ENCODE measurements at places on chromosomes 11 and 22.
A peak's percentile ranks its signal among the peaks of the same experiment; 100 is the strongest.

DNA sequence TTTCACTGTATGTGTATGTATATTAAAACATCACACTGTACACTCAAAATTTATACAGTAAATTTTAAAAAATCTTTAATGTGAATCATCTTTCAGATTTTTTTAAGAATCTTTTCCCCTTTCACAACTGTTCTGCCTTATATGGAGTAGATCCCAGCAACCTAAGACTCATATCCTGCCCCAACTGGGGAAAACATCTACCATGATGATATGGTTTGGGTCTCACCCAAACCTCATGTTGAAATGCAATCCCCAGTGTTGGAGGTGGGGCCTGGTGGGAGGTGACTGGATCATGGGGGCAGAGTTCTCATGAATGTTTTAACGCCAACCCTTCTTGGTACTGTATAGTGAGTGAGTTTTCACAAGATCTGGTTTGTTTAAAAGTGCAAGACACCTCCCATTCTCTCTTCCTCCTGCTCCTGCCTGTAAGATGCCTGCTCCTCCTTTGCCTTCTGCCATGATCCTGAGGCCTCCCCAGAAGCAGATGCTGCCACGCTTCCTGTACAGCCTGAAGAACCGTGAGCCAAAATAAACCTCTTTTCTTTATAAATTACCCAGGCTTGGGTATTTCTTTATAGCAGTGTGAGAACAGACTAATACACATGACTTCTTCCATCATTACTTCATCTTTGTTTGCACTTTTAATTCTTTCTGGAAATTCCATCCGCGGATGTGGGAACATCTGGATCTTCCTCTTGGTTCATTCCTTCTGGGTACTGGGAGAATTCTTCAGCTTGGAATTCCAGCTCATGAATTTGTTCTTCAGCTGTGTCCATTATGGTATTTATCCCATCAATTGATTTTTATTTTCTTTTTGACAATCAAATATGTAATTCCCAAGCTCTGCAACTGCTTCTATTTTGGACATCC is 36.9 kb downstream of the LINC01488 start:
- DNase-seq: no peak

DNA sequence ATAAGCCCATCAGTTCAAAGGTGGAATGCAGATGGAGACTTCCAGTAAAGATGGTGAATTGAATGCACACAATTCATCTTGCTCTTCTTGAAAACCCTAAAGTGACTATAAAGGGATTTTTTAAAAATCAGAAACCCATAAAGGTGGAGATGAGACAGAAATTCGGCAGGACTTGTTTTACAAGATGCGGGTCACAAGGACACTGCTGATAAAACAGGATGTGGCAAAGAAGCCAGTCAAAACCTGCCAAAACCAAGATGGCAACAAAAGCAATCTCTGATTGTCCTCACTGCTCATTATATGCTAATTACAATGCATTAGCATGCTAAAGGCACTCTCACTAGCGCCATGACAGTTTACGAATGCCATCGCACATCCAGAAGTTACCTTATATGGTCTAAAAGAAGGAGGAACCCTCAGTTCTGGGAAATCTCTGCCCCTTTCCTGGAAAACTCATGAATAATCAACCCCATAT is 137.1 kb downstream of the NECTIN1 start:
- no peak for DNase-seq

DNA sequence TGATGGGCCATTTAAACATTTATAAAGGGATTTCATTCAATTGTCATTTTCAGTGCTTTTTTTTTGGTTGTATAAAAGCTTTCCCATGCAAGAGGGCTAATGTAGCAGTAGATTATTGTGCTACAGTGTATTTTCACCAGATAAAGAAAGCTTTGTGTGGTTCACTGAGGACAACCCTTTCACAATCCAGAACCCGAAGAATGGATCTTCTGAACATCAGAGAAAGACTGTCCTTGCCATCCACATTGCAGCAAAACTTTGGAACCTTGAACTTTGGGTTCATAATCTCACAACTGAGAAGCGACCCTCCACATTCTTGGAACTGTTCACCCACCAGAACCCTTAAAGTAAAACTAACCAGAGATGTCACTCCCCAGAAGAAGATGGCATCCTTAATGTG is 9.3 kb downstream of the APOBEC3H start:
- DNase-seq: no peak

DNA sequence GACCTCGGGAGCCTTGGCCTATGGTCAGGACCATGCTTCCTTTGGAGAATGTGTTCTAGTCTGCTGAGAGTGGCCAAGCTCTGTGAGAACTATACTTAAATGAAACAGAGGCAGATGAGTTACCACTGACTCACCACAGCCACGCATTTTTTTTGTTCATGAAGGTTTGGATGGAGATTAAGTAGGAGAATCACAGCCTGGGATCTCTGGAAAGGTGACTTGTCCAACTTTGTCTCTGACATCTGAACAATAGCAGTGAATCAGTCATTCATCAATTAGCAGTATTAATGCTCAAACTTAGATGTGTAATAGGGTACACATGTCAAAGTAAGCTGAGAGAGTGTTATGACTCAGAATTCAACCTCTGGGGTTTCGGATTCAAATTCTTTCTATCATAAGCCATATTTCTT is 100.7 kb upstream of the ANO3 start:
- DNase-seq: no peak

DNA sequence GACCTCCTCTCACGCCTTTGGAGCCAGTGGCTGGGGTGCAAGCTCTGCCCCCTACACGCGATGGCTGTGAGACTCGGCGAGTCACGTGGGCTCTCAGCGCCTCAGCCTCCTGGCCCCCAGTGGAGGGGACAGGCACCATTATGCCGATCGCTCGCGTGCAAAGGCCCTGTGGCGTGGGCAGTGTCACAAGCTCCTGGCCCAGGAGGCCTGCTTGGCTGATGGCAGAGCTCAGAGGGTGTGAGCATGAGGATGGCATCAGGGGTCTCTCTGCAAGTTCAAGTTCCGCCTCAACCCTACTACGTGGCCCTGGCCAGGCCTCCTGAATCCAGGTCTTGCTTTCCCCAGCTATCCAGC is 90.8 kb upstream of the KCNQ1OT1 start:
- no peak for DNase-seq

GRCh38 chr11:116542406-116542805 is 230.4 kb downstream of the BUD13 start:
- DNase-seq: no peak

GRCh38 chr11:69486056-69486772 is 4.8 kb downstream of the LINC01488 start:
- DNase-seq: no peak

DNA sequence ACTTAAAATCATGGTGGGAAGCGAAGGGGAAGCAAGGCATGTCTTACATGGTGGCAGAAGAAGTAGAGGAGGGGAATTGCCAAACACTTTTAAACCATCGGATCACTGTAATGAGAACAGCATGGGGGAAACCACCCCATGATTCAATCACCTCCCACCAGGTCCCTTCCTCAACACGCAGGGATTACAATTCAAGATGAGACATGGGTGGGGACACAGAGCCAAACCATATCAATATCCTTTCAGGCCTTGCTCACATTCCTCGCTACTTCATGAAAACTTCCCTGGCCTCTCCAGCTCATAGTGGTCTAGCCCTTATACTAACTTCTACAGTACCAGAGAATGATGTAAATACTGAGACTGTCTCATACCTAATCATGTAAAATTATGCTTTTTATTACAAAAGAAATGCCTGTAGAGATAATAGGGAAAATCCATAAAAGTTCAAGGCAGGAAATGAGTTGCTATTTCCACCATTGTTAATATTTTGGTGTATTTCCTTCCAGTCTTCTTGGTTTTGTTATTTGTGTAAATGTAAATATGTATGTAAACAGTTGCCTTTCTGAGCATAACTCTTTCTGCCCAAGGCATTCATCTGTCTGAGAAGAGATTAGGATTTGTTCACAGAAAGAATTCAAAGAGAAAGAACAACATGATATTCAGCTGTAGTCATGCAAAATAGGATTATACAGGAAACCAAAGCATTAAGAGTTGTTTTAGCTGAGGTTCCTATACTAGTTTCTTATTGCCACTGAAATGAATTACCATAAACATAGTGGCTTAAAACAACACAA is 104.3 kb upstream of the LDLRAD3 start:
- DNase-seq: no peak

DNA sequence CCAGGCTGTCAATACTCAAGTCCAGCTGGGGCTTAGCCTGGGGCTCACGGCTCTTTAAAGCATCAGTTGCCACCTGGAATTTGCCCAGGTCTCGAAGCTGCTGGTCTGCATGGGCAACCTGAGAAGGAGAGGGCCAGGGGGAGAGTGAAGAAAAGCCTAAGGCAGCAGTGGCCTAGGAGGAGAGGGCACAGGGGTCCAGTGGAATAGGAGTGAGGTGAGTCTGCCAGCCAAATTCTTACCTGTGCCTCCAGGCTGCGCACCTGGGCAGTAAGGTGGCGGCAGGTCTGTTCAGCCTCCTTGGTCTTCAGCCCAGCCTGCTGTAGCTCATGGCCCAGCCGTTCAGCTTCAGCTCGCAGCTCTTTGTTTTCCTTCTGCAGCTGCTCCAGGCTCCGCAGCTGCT is 10.0 kb downstream of the IL18BP start:
- DNase-seq: no peak

DNA sequence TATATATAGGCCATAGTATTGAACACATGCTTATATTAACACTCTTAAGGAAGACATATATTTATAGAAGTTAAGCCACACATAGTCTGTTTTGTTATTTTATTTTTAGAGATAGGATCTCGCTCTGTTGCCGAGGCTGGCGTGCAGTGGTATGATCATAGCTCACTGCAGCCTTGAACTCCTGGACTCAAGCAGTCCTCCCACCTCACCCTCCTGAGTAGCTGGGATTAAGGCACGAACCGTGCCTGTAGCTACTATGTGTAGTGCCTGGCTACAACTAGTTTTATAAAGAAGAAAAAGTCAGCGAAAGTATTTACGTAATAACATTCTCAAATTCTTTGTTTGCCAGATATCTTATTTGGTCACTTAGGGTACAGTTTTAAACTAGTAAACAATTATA is 5.6 kb upstream of the UCP2 start:
- no peak for DNase-seq

- no peak for DNase-seq
Measured at GRCh38 chr11:13114566-13115379, 105.7 kb downstream of the RASSF10 start.

- DNase-seq: no peak
Measured at GRCh38 chr22:27761000-27761399, 40.6 kb downstream of the MN1 start.

GRCh38 chr11:9535189-9535781 is 38.2 kb upstream of the WEE1 start:
- DNase-seq: peak; percentile 56

DNA sequence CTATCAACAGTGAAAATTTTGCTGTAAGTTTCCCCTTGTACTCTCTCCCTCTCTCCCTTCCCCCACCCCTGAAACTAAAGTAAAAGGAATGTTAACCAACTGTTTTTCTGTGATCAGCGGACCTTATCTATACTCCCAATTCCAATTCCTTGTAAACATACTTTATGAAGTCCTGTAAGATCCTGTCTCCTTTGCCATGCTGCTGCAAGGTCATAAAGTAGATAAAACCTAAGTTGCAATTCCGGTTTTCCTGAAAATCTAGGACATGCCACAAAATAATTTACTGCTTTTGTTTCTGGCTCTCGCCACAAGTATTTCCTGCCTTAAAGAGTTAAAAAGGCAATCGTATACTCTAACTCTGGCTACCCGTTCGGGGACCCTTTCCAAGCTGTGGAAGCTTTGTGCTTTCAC is 1469.0 kb downstream of the LRRC4C start:
- no peak for DNase-seq

- DNase-seq: no peak
Measured at GRCh38 chr11:132821014-132821413, 711.3 kb downstream of the OPCML start.

GRCh38 chr11:44776551-44777208 is 49.9 kb downstream of the TSPAN18 start:
- DNase-seq: no peak

DNA sequence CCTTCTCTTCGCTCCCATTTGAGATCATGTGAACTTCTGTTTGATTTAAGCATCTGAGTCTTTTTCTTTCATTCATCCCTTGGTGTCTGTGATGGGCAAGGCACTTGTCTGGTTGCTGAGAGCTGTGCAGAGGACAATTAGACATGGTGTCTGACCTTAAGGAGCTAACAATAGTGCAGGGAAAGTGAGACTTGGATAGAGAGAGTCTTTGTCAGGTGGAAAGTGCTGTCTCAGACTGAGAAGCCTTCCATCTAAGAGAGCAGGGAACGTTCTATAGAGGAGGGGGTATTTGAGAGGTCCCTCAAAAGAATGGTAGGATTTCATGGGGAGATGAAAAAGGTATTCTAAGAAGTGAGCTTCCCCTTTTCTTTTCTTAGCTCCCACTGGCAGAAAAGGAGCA is 14.1 kb downstream of the MICAL3 start:
- no peak for DNase-seq

GRCh38 chr11:119134389-119134978 is 13.1 kb downstream of the HINFP start:
- DNase-seq: no peak

DNA sequence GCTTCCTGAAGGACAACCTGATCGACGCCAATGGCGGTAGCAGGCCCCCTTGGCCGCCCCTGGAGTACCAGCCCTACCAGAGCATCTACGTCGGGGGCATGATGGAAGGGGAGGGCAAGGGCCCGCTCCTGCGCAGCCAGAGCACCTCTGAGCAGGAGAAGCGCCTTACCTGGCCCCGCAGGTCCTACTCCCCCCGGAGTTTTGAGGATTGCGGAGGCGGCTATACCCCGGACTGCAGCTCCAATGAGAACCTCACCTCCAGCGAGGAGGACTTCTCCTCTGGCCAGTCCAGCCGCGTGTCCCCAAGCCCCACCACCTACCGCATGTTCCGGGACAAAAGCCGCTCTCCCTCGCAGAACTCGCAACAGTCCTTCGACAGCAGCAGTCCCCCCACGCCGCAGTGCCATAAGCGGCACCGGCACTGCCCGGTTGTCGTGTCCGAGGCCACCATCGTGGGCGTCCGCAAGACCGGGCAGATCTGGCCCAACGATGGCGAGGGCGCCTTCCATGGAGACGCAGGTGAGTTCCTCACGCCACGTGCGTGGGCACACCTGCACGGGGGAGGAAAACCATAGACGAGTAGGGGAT is 1.5 kb downstream of the BCR start:
- no peak for DNase-seq

GRCh38 chr11:112290493-112290850 is 29.8 kb upstream of the PLET1 start:
- DNase-seq: no peak

GRCh38 chr11:103541186-103541795 is 432.1 kb downstream of the DYNC2H1 start:
- DNase-seq: no peak

- DNase-seq: no peak
Measured at GRCh38 chr11:14029971-14030920, 67.7 kb downstream of the SPON1 start.

Measured in stimulated activated CD8-positive, alpha-beta memory T cell treated with anti-CD3 and anti-CD28 coated beads, Interleukin-7, amount 100 ng/mL, for 4 hours (primary cell).